ENCODE measurements at places on chromosomes 1 and 21. TPM values are rescaled to one million over a fixed set of nuclear protein-coding genes. Genes with fewer than 3 reads are reported as not detected.

- DNase-seq = no peak
- H3K27me3 ChIP-seq = no peaks in the 10 kb centered on the region
- H3K27ac ChIP-seq = no peak overlapping the region
- H3K4me3 ChIP-seq = no peak overlapping the region
Observed at GRCh38 chr1:211386921-211387320, 60.3 kb downstream of the TRAF5 start.

DNA sequence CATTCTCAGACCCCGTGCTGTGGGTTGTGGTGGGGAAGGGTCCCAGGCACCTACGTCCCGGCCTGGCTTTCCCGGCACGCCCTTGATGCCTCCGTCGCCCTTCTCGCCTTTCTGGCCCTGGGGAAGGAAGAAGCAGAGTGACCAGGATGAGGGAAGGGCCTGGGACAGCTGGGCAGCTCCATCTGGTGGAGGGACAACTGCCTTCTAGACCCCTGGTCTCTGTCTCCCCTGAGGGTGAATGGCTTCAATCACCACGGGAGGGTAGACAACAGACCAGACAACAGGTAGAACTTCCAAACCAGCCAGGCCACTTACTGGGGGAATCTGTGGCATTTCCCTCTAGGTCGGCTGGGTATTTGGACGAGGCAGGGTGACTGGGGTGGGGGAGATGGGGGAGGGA lies 11.9 kb downstream of the COL16A1 start:
- no peaks in the 10 kb centered on the region for H3K27me3 ChIP-seq
- H3K4me1 ChIP-seq = no peaks in the 10 kb centered on the region
- DNase-seq = no peak
- no peaks in the 10 kb centered on the region for H3K36me3 ChIP-seq

GRCh38 chr1:91846007-91846638 lies 39.8 kb downstream of the TGFBR3 start:
- H3K27me3 ChIP-seq = no peaks in the 10 kb centered on the region
- DNase-seq = no peak
- no peak overlapping the region for H3K27ac ChIP-seq
- no peak overlapping the region for H3K4me3 ChIP-seq

DNA sequence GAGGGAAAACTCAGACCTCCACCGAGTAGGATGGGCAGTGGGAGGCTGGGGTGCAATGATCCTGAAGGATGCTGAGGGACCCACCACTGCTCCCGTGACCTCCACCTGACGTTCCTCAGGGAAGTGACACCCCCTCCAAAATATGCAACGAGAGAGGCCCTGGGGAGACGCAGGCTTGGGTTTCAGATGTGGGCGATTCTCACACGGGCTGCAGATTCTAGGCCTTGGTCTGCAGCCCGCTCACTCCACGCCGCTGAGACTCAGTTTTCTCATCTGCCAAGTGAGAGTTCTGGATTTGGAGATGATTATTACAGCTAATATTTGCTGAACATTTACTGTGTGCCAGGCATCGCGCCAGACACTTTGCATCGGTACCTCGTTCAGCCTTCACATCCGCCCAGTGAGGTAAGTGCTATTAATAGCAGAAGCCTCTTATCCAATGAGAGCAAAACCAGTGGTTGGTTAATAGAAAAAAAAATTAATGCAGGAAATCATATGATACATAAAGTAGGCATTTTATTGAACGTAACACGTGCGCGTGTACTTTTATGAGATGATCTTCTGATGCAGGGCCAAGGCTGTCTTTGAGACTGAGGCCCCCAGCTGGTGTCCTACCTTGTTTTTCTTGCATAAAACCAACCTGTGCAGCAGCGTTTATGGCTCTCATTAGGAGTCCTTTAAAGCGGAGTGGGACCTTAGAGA lies 102.0 kb upstream of the RUNX3 start:
- H3K4me1 ChIP-seq = peaks cover 73% of the 10 kb centered on the region
- H3K4me3 ChIP-seq = peak overlapping the region; percentile 74
- H3K27ac ChIP-seq = peak overlapping the region; percentile 92
- H3K36me3 ChIP-seq = no peaks in the 10 kb centered on the region
- no peaks in the 10 kb centered on the region for H3K27me3 ChIP-seq

GRCh38 chr1:168134642-168135041 lies 2.1 kb downstream of the GPR161 start:
- no peaks in the 10 kb centered on the region for H3K36me3 ChIP-seq
- H3K4me1 ChIP-seq = peaks cover 16% of the 10 kb centered on the region
- H3K4me3 ChIP-seq = no peak overlapping the region
- DNase-seq = no peak
- H3K27ac ChIP-seq = no peak overlapping the region

DNA sequence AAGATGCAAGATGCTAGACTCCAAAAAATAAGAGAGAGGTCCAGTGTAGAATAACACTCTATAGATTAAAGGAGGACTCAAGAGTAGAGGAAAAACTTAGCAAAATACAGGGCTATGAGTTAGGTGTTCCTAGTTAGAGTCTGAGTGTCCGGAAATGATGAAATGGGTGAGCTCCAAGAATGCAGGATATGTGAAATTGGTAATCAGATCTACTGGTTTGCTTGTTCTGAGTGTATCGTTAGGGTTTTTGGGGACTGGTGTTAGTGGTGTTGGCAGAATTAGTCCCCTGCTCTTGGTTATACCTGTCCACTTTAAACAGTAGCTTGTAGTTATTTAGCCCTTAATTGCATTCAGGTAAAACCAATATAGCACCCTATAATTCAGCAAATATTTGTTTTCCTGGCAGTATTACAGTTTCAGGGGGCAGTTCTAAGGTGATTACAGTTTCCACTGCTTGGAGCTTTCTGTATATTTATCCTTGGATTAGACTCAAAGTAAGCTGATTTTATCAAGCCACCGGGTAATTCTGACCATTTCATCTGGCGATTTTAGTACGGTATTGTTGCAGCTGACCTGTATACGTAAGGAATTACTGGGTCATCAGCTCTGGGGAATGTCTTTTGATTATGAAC lies 332.7 kb downstream of the CHRM3 start:
- H3K4me1 ChIP-seq = peaks cover 48% of the 10 kb centered on the region
- H3K27me3 ChIP-seq = no peaks in the 10 kb centered on the region
- peak overlapping the region; percentile 84 for H3K4me3 ChIP-seq

DNA sequence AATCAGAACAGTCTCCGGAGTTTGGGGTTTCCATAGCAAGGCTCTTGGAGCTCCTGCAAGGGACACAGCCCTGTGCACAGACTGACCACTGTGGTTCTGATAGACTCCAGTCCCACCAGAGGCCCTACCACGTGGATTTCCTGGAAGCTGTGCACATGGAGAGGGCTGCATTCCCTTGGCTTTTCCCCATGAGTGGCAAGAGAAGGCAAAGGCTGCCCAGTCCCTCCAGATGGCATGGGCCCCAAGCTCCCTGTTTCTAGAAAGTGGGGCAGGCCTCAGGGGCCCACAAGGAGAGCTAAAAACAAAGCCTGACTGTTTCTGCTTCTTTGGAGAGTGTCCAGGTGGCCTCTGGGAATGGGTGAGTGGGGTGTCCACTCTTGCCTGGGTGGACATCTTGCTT lies 87.5 kb downstream of the DDX20 start:
- no peak for DNase-seq
- no peaks in the 10 kb centered on the region for H3K4me1 ChIP-seq
- peaks cover 5% of the 10 kb centered on the region for H3K27me3 ChIP-seq
- no peak overlapping the region for H3K27ac ChIP-seq
- H3K4me3 ChIP-seq = no peak overlapping the region

GRCh38 chr1:3319874-3320245 lies 134.6 kb upstream of the ARHGEF16 start:
- no peaks in the 10 kb centered on the region for H3K36me3 ChIP-seq
- H3K27ac ChIP-seq = no peak overlapping the region
- DNase-seq = no peak
- H3K4me3 ChIP-seq = no peak overlapping the region

DNA sequence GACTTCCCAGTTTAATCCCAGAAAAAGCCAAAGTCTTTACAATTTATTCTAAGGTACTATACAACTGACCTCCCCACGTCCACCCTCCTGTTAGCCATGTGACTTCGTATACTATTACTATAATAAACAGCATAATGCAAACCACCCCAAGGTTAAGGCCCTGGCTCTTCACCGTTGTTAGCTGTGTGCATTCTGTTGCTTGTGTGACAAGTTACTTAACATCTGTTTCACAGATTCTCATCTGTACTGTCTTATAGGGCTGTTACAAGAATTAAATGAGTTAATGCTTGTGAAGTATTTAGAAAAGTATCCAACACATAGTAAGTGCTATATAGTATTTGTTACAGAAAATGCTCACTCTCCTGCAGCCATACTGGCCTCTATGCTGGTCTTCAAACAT lies 15.7 kb downstream of the WARS2 start:
- no peaks in the 10 kb centered on the region for H3K27me3 ChIP-seq
- no peak overlapping the region for H3K27ac ChIP-seq
- H3K36me3 ChIP-seq = peaks cover 2% of the 10 kb centered on the region
- no peak overlapping the region for H3K4me3 ChIP-seq
- H3K4me1 ChIP-seq = no peaks in the 10 kb centered on the region

GRCh38 chr1:221118176-221118937 lies 239.1 kb downstream of the HLX start:
- no peak overlapping the region for H3K4me3 ChIP-seq
- no peaks in the 10 kb centered on the region for H3K36me3 ChIP-seq
- H3K4me1 ChIP-seq = peaks cover 2% of the 10 kb centered on the region
- no peaks in the 10 kb centered on the region for H3K27me3 ChIP-seq
- DNase-seq = no peak
- H3K27ac ChIP-seq = no peak overlapping the region

DNA sequence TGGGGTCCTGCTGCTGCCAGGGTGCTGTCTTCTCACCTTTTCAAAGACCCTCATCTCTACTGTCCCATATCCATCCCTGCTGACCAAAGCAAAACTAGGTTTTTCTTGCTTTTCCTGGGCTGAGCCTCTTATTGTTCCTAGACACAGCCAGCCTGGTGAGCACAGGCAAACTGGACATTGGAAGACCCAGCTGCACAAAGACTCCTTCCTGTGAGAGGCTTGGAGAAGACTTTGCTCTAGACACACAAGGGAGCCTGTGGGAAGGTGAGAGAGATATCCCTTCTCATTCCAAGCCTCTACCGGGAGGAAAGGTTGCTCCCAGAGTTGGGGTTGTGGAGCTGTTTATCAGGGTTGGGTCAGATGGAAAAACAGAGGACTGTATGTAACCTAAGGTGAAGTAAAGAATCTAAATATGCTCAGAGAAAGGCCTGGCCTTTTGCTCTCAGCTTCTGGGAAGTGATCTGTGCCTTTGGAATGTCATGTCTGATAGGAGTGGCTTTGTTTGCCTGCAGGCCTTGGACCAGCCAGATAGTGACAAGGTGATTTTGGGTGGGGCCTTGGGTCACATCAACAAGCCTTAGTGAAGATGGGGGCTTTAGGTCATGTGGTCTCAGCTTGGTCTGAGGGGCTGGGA lies 87.6 kb upstream of the RUNX1 start:
- H3K4me3 ChIP-seq = no peak overlapping the region
- peak overlapping the region; percentile 7 for H3K27ac ChIP-seq
- H3K36me3 ChIP-seq = peaks cover 2% of the 10 kb centered on the region
- DNase-seq = no peak

- peaks cover 3% of the 10 kb centered on the region for H3K27me3 ChIP-seq
- no peak for DNase-seq
- H3K27ac ChIP-seq = no peak overlapping the region
- peaks cover 8% of the 10 kb centered on the region for H3K4me1 ChIP-seq
Observed at GRCh38 chr1:235597867-235598553, 51.6 kb downstream of the GNG4 start.

- peaks cover 72% of the 10 kb centered on the region for H3K36me3 ChIP-seq
- H3K27me3 ChIP-seq = no peaks in the 10 kb centered on the region
- peak overlapping the region; percentile 57 for H3K4me3 ChIP-seq
- DNase-seq = peak; percentile 67
- peak overlapping the region; percentile 88 for H3K27ac ChIP-seq
Observed at GRCh38 chr1:32273391-32274208, 18.3 kb upstream of the HDAC1 start.

- H3K27me3 ChIP-seq = no peaks in the 10 kb centered on the region
- H3K4me3 ChIP-seq = no peak overlapping the region
- DNase-seq = no peak
Observed at GRCh38 chr21:41918561-41919358, 35.1 kb downstream of the C2CD2 start.

- DNase-seq = no peak
- H3K4me1 ChIP-seq = no peaks in the 10 kb centered on the region
- H3K36me3 ChIP-seq = no peaks in the 10 kb centered on the region
- H3K27me3 ChIP-seq = peaks cover 2% of the 10 kb centered on the region
Observed at GRCh38 chr1:183794088-183794487, 10.8 kb upstream of the RGL1 start.

DNA sequence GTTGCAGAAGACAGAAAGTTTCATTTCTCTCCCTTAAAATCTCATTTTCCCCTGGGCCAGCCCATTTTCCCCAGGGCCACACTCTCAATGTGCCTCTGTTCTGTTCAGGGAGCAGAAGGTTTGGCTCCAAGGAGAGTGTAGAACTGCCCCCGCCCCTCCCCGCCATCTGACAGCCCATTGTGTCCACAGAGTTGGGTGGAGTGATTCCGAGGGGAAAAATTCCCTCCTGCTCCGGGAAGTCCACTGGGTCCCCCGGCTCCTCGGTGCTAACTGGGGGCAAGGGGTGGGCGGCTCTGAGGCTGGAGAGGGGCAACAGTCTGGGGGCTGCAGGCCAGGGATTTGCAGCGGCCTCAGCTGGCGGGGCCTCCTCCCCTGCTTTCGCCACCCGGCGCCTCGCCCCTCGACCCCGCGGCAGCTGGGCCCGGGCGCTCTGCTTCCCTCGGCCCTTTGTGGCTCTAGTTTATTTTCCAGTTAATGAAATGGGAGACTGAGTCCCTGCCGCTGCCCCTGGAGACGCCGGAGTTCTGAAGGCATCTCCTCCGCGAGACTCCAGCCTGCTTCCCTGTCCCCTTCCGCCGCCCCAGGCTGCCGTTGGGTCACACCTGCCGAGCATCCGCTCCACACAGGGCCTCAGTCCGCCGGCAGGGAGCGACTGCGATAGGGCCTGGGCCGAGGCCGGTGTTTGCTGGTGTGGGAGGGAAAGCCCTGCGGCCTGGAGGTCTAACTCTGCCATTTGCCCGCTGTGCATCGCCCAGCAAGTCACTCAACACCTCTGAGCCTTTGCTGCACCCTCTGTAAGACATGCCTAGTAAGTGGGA lies 14.7 kb upstream of the KIRREL1 start:
- no peak overlapping the region for H3K27ac ChIP-seq
- no peak overlapping the region for H3K4me3 ChIP-seq
- no peak for DNase-seq
- H3K27me3 ChIP-seq = peaks cover 5% of the 10 kb centered on the region
- H3K4me1 ChIP-seq = no peaks in the 10 kb centered on the region
- no peaks in the 10 kb centered on the region for H3K36me3 ChIP-seq

DNA sequence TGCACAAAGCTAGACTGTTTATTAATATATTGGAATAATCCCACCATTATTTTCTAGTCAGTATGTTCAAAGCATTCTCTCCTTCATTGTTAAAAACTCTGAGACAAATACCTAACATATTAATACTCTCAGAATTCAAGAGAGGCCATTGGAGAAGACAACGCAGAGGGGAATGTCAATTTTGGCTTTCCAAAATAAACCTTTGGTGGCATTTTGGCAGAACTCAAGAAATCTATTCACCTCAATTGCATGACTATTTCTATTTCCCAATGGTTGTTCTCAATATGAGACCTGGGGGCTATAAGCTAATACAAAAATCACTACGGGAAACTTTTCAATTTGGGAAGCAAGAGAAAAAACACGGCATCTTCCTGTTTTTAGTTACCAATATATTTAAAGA lies 58.5 kb downstream of the RUSC1 start:
- H3K4me3 ChIP-seq = no peak overlapping the region
- peaks cover 4% of the 10 kb centered on the region for H3K4me1 ChIP-seq
- H3K27me3 ChIP-seq = no peaks in the 10 kb centered on the region
- H3K36me3 ChIP-seq = peaks cover 58% of the 10 kb centered on the region

OXCT2 gene
- total RNA-seq = 5.6 TPM

LEMD1 gene
- not detected for total RNA-seq

CNKSR1 gene
- total RNA-seq = 3.4 TPM

TEX50 gene
- total RNA-seq = not detected

IRF6 gene
- not detected for total RNA-seq

RNF223 gene
- not detected for total RNA-seq

HNRNPU gene
- 589 TPM for total RNA-seq

L1TD1 gene
- not detected for total RNA-seq
